Femur (tissue), 1 donor: ENCODE measurements at places on chromosomes 16 and 17.

DNA sequence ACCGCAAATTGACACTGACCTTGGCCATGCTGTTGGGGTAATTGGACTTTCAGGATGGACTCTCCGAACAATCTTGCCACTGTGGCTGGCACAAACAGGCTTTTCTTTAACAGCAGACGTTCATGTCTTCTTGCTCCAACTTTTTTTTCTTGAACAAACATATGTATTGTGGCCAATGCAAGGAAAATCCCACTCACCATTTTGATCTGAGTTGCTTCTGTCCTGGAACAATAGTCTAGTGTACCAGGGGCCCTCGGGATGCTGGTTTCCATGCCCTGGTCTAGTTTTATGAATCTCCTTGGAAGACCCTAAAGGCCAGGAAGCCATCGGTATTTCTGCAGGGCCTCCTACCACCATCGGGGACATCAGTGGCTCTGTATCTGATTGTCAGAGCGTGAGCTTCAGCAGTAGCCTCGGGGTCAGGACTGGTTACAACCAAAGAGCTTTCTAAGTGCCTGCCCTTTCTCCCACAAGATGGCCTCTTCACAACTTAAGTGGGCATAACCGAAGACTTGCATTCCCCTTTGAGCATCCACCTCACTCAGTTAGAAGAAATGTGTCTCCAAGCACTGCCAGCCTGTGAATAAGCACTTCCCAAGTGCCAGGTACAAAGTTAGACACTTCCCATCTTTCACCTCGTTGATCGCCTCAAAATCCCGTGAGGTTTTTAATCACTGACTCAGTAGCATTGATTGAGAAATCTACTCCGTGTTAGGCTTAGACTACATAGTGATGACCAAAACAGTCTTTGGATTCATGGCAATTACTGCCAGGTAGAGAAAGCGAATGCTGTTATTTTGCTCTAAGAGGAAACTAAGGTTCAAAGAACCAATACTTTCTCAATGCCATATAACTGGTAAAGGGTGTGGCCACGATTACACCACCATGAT, 87.0 kb upstream of the TBX2 start:
- DNase-seq = no peak

GRCh38 chr17:61631800-61632199, 40.8 kb upstream of the NACA2 start:
- DNase-seq = no peak

- no peak for DNase-seq
Observed at GRCh38 chr17:42670789-42671657, 5.8 kb downstream of the PLEKHH3 start.

GRCh38 chr16:11414815-11415775, 69.8 kb downstream of the RMI2 start:
- DNase-seq = no peak

GRCh38 chr16:85838381-85838780, 38.9 kb downstream of the COX4I1 start:
- no peak for DNase-seq

GRCh38 chr17:39981207-39981741, 667 bp downstream of the PSMD3 start:
- no peak for DNase-seq

DNA sequence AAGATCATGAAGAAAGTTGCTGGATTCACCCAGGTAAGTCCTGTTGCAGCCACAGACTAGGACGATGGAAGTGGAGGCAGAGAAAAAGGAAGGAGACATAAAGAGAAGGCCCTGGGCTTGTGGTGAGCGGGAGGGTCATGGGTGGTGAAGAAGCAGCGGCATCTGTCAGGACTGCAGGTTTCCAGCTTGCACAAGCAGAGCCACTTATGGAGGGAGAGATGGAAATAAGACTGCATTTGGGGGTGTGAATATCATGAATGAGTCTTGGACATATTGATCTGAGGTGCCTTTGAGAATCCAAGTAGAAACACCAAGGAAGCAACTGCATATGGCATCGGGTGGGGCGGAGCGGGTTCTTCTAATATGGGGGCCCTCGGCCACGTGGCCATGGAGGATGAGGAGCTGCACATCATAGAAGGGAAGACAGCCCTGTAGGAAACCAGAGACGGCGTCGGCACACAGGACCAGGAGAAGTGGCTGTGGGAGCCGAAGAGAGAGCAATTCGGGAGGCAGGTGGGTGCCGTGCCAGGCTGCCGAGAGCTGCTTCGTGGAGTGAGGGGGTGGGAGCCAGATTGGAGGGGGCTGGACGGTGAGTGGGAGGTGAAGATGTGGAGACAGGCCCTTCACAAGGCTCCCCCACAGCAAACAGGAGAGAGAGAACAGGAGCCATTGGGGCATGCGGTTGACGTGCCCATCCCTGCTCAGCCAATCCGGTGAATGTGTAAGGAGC, 243.5 kb downstream of the GSG1L start:
- DNase-seq = no peak

DNA sequence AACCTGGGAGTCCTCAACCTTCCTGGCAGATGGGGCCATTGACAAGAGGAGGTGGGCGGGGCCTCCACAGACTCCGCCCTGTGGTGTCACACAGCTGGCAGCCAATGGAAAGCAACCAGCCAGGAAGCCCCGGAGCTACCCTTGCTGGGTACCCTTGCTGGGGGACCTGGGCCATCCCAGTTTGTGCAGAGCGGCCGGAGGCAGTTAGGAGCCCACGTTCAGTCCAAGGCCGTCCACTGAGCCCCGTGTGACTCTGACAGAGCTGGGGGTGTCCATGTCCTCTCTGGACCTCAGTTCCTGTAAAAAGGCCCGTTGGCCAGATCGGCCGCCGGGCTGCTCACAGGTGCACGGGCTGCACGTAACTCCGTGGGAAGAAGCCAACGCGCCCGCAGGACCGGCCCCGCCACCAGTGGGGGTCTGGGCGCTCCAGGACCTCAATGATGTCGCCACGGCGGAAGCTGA, 17.1 kb upstream of the FAM83G start:
- no peak for DNase-seq

DNA sequence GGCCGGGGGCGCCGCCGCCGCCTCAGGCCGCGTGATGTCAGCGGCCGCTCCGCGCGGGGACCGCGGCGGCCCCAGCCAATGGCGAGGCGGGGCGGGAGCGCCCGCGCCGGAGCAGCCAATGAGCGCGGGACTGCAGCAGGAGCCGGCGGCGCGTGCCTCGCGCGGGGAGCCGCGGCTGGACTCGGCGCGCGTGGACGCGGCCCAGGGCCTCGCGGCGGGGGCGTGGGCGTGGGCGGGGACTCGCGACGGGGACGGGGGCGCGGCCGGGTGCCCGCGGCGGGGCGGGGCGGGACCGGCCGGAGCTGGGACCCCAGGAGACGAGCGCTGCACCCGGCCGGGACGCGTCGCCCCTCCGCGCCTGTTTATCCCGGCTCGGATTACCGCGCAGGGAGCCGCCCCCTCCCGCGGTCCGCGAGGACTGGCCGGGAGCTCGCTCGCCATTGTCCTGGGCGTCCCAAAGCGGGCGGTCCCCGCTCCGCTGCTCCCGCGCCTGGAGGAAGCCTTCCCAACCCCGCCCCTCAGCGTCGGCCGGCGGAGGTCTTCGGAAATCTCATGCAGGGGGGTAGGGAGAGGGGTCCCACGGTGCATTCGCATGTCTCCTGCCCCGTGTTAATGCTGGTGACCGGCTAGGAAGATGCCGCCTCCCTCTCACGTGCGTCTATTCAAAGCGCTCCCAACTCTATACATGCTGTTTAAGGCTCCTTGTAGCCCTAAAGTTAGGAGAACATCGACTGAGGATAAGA, at the start of gene RNF157:
TSS of gene RNF157 (minus strand) at position 33 of the 743 bp plus-strand sequence. CDS start 253 bp downstream, outside the sequence.
- DNase-seq = peak; percentile 64

- no peak for DNase-seq
Observed at GRCh38 chr17:75555679-75556153, 30.2 kb downstream of the LLGL2 start.

GRCh38 chr16:49835161-49835777, 20.6 kb downstream of the ZNF423 start:
- peak; percentile 78 for DNase-seq

DNA sequence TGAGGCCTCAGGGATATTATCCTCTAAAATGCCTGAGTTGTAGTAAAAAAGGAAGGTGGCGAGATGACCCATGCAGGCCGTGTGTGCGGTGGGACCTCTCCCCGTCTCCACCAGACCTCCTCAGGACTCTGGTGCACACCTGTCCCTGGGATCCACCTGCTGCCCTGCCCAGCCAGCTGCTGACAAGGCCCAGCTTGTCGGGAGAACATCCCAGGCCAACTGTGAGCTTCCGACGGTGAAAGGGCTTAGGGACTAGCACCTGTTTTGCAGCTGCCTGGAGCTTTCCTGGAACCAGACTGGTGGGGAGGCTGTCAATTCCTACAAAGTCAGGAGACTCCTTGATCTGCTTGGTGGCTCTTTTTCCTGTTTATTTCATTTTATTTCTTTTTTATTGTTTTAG, 11.6 kb downstream of the IL34 start:
- peak; percentile 49 for DNase-seq

GRCh38 chr17:76174037-76174436, 33.0 kb upstream of the FOXJ1 start:
- DNase-seq = no peak
